Lower lobe of right lung (tissue), 2 donors: ENCODE measurements at places on chromosomes 12 and 14. TPM values are rescaled to one million over a fixed set of nuclear protein-coding genes. Genes with fewer than 3 reads are reported as not detected.
A peak's percentile ranks its signal among the peaks of the same experiment; 100 is the strongest.

Gene SLC6A13
- total RNA-seq: 5.0 TPM

Gene E2F7
- 1.0 TPM for total RNA-seq

Gene CD69
- total RNA-seq: 11.4 TPM

- peak; percentile 65 for DNase-seq
These were observed at the start of gene KCNMB4 for GRCh38 chr12:70365648-70366518. Gene KCNMB4, plus strand, starts transcription at chr12:70366290. Its CDS starts 445 bp downstream, at chr12:70366735.

DNA sequence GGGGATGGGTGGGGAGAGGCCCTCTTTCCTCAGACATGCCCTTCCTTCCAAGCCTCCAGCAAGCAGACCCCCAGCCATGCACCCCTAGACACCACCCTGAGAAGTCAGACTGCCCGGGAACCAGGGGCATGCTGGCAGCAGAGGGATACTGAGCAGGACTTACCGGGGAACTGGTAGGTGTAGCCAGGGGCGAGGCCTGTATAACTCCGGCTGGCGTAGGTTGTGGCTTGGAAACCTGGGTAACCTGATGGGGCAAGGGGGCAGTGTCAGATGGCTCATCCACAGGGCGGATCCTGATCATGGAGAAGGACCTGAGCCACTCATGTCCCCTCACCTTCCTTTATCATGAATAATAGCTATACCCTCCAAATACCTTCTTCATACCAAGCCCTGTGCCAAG, 15.8 kb downstream of the MSI1 start:
- DNase-seq: no peak

Gene RTL1
- total RNA-seq: not detected

Gene HOXC11
- total RNA-seq: not detected

Gene ZNF641
- 27.3 TPM for total RNA-seq

DNA sequence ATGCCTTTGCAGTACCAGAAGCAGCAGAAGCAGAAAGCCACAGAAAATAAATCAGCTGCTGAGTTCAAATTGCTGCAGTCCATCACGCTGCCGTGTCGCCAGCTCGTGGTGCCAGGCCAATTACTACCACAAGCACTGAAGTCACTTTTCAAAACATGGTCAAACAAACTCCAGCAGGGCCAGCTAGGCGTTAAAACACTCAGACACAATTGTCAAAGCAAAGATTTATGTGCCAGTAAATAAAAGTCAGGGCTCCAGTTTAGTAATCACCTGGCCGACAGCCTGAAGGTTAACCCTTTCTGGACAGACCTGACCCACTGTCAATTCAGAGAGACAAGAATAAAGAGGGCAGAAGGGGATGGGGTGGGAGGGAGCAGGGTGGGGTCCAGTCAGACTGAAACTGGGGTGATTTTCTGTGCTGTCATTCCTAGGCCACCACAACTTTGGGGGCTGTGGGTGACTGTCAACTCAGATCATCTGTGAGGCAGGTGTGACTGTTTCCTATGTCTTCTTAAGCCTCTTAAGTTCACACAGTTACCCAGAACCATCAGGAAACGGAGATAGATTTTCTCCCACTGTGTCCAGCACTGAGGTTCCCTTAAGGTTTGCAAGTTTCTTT, 109.8 kb upstream of the FUT8 start:
- peak; percentile 45 for DNase-seq

- no peak for DNase-seq
These were observed 198.6 kb downstream of the ESR2 start for GRCh38 chr14:64095620-64096019.

Gene TMEM233
- 0.47 TPM for total RNA-seq

GRCh38 chr12:6097411-6097810, 27.1 kb downstream of the VWF start:
- no peak for DNase-seq

GRCh38 chr12:13074396-13075117, 28.9 kb downstream of the GSG1 start:
- no peak for DNase-seq

Gene IGF1
- total RNA-seq: 16.9 TPM

- DNase-seq: no peak
These were observed 34.6 kb downstream of the NOC4L start for GRCh38 chr12:132178801-132179401.

DNA sequence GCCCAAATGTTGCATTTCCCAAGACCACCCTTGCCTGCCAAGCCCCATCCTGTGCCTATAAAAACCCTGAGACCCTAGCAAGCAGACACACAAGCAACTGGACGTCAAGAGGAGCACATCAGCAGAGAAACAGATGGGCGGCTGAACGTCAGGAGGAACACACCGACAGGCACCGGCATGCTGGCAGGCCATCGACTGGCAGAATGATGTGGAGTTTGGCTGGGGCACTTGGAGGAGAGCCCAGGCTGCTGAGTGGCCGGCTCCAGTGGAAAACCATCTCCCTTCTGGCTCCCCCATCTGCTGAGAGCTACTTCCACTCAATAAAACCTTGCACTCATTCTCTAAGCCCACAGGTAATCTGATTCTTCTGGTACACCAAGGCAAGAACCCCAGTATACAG, 130.1 kb downstream of the SLC41A2 start:
- DNase-seq: no peak

Gene EID3
- 3.3 TPM for total RNA-seq

- DNase-seq: no peak
These were observed 1036.4 kb upstream of the FOXG1 start for GRCh38 chr14:27730204-27730603.

DNA sequence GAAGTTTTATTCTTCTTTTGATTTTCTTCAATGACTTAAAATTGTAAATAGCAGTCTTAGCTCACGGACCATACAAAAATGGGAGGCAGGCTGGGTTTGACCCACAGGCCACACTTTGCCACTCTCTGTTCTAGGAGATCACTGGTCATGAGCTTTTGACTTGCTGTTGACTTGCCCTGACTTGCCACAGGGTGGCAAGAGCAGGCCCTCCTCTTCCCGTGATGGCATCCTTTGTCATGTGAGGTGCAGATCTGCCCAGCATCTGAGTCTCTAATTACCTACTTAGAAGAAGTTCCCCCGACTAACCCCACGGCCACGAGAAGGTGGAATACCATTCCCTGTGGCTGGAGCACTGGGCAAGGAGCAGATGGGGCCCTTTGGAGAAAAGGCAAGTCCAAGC, 81.0 kb upstream of the SCAF11 start:
- DNase-seq: no peak

DNA sequence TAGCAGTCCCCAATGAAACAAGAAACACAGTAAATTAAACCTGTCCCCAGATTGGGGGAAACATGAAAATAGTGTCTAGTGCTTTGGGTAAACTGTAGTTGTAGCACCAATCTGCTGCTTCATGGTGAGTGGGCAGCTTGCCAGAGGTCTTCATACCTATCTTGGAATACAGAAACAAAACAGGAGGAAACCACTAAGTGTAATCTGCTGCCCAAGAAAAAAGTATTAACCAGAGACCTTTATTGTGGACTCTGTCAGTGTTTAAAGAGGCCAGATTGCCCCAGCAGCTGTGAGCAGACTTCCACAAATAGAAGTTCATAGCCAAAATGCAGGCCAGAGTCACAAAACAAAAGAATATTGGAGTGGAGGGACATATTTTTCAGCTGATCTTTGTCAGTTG, 2.3 kb downstream of the ISCU start:
- DNase-seq: no peak

GRCh38 chr12:89769483-89769818, 60.8 kb upstream of the ATP2B1 start:
- no peak for DNase-seq

DNA sequence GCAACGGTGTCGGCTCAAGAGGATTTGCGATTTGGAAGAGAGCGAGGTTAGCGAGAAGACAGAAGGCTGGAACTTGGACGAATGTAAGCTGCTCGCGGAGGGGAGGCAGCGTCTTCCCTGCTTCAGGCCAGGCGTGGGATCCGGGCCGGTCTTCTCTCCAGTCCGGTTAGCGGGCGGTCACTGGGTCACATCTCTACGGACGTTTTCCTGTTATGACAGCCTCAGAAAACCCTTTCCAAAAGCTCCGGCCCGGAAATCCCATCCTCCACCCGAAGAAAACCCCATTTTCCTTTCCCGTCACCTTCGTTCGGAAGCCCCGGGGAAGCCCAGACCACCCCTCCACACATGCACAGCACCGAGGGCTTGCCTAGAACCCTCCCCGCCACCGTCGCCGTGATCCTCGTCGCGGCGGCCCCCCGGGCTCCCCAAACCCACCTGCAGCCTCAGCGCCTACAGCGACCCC, 268 bp downstream of the NDUFB1 start:
- DNase-seq: peak; percentile 64

- no peak for DNase-seq
These were observed 231.8 kb upstream of the AMIGO2 start for GRCh38 chr12:47311568-47311967.

- no peak for DNase-seq
These were observed 133.7 kb downstream of the TMEM30B start for GRCh38 chr14:61147381-61147821.

Gene KNTC1
- 8.7 TPM for total RNA-seq

GRCh38 chr12:15469356-15469755, 147.0 kb downstream of the PTPRO start:
- DNase-seq: no peak

Gene MUCL1
- total RNA-seq: not detected

DNA sequence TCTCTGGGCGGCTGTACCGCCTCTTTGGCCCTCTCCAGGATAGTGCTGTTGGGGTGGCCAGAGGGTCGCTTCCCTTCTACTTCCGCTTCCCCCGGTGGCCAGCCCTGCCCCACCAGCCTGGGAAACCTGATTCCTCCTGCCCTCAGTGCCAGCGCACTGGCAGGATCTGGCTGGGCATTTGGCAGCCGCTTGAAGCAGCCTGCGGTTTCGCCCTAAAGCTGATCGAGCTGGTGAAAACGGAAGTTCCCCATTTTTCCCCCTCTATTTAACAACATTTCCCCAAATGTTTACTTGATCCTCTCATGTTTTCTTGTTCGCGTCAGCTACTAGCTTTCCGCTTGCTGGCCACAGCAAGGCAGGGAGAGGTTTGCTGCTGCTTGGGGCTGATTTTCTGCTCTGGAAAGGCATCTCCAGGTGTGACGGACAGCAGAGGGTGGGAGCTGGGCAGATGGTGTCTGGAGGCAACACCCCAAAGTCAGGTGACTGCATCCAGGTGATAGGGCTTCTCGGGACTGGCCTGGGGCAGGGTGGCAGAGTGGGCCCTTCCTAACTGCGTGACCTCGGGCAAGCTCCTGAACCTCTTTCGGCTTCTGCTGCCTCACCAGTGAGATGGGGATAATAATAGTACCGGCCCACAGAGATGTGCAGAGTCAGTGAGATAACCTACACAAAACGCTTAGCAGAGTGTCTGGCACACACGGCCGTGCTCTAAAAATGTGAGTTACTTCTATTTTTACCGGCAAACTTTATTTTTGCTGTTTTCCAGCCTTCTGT, 53.1 kb downstream of the TSPAN9 start:
- no peak for DNase-seq

Gene ZNF268
- 23.3 TPM for total RNA-seq

Gene AQP6
- 0.09 TPM for total RNA-seq

Gene RAB5B
- total RNA-seq: 138 TPM

DNA sequence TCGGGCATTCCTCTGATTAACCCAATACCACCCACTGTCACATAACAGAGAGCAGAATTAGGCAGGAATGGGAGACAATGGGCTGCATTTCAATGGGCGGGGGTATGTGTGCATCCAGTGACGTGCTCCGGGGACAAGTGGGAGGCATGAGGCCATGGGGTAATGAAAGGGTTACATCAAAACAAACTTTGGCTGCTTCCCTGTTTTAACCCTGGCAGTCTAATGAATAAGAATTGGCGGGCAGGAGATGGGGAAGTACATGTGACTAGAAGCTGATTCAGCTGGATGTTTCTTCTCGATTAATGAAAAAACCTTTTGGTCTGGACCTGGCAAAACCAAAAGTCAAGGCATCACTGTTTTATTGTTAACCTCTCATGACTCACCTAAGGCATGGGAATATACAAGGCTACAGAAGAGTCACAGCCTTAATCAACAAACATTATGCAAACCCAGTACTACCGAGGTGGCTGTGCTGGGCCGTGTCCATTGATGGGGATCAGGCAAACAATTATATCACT, 44.2 kb downstream of the SOCS2 start:
- no peak for DNase-seq

Gene ITGA7
- total RNA-seq: 17.5 TPM

DNA sequence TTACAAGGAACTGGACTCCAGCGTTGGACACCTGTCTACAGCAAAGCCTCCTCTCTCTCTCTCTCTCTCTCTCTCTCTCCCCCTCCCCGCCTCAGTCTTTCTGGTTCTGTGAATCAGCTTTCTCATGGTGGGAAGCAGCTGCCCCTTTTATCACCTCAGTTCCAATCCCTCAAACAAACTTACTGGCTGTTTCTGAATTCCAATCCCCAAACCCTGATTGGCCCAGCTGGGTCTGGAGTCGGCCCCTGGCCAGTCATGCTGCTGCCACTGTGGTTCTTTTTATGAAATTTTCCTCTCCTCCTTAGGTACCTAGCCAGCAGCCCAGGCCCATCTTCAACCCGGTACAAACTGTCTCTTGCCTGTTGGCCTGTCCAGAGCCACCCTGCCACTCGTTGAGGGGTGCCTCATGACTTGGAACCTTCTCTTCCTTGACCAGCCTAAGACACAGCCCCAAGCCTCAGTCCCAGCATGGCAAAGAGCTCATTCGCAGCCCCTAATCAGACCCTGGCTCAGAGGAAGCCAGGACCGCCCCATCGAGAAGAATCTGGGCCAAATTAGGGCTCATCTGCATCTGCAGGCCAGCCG, 9.4 kb upstream of the MORN3 start:
- no peak for DNase-seq

DNA sequence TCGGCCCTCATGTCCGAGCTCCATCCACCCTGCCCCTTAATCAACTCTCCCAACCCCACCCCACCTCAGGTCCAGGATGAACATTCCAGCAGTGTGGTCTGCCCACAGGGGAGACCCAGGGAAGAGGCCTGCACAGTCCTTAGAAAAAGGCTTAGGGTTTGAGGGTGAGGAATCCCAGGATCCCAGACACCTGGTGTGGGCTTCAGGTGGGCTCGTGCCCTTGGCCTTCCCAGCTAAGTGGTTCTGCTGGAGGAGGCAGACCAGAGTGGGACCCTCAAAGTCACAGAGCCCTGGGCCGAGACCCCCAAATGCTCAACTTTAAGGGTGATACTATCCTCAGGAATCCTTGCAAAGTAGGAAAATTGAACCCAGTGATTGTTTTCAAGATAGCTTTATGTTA, 25.4 kb upstream of the PPP2R5C start:
- no peak for DNase-seq

DNA sequence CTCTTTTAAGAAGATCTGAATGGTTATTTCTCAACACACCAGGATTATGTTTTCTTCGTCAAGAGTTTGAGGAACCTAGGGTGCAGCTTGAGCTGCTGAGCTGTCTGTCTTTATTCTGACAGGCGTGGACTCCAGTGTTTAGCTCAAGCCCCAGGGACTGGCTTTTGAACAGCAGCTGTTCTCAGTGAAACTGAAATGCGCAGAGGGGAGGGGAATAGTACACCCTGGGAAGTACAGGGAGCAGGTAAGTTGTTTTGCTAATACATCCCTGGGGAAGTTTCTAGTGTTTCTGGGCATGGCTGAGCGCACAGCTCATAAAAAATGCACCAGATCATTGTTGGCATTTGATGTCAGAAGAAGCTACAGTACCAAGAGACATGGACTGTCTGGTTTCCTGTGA, 659.8 kb downstream of the DIO2 start:
- DNase-seq: no peak

Gene GLS2
- total RNA-seq: 4.8 TPM

GRCh38 chr12:121131941-121132341, 735 bp upstream of the P2RX7 start:
- no peak for DNase-seq

Gene KRT83
- not detected for total RNA-seq

Gene CELA1
- not detected for total RNA-seq
